ENCODE measurements at places on chromosomes 5 and 9. TPM values are rescaled to one million over a fixed set of nuclear protein-coding genes. Genes with fewer than 3 reads are reported as not detected.

- no peak overlapping the region for H3K27ac ChIP-seq
- no peaks in the 10 kb centered on the region for H3K36me3 ChIP-seq
- no peak overlapping the region for H3K4me3 ChIP-seq
- peaks cover 6% of the 10 kb centered on the region for H3K4me1 ChIP-seq
- no peak for DNase-seq
- H3K27me3 ChIP-seq, result no peaks in the 10 kb centered on the region
These were observed 333.5 kb downstream of the DEPDC1B start for GRCh38 chr5:60366489-60366888.

GRCh38 chr9:122134822-122135528, 24.6 kb downstream of the NDUFA8 start:
- peaks cover 3% of the 10 kb centered on the region for H3K36me3 ChIP-seq
- H3K27ac ChIP-seq, result no peak overlapping the region
- H3K4me1 ChIP-seq, result peaks cover 40% of the 10 kb centered on the region
- no peak overlapping the region for H3K4me3 ChIP-seq

The KLHL3 gene
- 200 TPM for total RNA-seq

DNA sequence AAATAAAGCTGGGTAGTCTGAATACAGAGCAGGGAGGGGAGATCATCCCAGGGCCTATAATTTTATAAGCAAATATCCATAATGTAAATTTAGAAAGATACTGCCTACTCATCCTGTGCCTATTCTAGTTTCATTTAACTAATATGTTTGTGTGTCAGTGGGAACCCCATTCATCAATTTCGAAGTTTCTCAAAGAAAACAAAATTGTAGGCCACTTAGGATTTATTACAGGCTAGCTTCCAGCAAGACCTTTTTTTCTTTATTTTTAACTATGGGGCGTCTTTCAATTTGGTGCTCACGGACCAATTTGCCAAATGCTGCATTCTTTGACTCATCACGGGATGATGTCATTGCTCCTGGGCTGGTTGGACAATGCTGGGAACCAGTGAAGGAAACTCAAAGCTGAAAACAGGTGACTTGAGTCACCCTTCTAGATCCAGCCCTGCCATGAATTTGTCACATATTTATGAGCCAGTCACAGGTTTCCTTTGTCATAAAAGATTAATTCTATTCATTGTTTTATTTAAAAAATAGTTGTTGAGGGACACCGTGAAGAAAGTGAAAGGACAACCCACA, 13.4 kb downstream of the PCSK5 start:
- peaks cover 3% of the 10 kb centered on the region for H3K4me1 ChIP-seq
- no peak overlapping the region for H3K27ac ChIP-seq
- no peak overlapping the region for H3K4me3 ChIP-seq
- DNase-seq, result no peak

The SVEP1 gene
- 0.08 TPM for total RNA-seq

DNA sequence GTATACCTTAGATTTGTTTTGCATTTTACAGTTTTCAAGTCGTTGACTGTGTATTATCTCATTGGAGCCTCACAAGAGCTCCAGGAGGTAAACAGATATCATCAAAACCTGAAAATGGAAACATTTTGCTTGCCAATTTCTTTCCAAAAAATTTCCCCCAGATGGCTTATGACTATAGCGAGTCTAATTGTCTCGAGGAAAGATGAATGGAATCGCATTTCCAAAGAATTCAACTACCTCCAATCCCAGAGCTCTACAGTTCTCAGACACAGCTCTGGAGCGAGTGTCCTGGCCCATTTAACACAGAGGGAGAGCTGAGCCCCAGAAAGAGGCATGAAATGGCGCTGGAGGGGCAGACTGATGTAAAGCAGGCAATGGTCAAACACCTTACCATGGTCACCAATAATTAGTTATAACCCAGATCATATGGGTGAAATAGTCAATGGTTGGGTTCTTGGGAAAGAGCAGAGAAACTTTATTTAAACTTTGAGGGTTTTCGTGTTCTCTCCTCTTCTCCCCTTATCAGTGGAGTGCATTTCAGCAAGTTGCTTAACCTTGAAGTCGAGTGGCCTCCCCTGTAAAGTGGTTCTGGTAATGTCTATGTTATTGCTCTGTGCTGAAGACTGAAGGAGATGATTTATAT, 168.2 kb downstream of the ZDHHC21 start:
- H3K4me3 ChIP-seq, result no peak overlapping the region
- no peaks in the 10 kb centered on the region for H3K27me3 ChIP-seq
- H3K36me3 ChIP-seq, result no peaks in the 10 kb centered on the region
- no peak overlapping the region for H3K27ac ChIP-seq
- H3K4me1 ChIP-seq, result no peaks in the 10 kb centered on the region

GRCh38 chr9:16046713-16047112, 493.9 kb downstream of the CCDC171 start:
- no peak overlapping the region for H3K27ac ChIP-seq
- DNase-seq, result no peak
- no peak overlapping the region for H3K4me3 ChIP-seq
- H3K36me3 ChIP-seq, result no peaks in the 10 kb centered on the region
- no peaks in the 10 kb centered on the region for H3K4me1 ChIP-seq

DNA sequence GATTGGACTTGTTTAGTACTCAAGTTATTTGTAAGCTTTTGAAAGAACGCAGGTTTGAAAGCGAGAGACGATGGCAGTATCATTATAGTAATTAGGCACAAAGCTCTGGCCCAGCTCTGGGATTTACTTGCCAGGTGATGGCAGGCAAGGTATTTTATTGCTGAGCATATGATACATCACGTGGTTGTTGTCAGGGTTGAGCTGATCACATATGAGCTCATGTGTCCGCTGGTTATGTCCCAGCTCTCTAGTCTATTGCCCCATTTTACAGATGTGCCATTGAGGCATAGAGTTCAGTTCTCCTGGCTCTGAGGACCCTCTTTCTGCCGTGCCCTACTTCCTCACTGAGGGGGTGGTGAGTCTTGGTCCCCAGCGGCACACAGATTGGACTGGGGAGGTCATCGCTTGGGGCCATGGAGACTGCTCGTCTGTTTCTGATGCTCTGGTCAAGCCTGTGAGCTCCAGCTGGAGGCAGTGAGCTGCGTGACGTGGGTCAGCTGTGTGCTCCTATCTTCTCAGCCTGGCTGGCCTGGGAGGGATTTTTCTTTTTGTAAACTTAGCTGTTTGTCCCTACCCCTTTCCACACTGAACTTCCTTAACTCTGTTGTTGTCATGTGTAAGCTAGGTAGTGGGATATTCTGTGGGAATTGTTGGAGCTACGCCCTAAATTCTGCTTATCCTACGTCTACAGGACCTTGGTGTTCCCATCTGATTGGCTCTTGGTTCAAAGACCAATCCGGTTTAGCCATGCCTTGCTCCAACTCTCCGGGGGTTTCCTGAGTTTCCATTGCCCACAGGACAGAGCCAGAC, 2.2 kb downstream of the NXNL2 start:
- no peak for DNase-seq
- H3K4me3 ChIP-seq, result no peak overlapping the region
- peaks cover 4% of the 10 kb centered on the region for H3K36me3 ChIP-seq
- peaks cover 11% of the 10 kb centered on the region for H3K27me3 ChIP-seq

DNA sequence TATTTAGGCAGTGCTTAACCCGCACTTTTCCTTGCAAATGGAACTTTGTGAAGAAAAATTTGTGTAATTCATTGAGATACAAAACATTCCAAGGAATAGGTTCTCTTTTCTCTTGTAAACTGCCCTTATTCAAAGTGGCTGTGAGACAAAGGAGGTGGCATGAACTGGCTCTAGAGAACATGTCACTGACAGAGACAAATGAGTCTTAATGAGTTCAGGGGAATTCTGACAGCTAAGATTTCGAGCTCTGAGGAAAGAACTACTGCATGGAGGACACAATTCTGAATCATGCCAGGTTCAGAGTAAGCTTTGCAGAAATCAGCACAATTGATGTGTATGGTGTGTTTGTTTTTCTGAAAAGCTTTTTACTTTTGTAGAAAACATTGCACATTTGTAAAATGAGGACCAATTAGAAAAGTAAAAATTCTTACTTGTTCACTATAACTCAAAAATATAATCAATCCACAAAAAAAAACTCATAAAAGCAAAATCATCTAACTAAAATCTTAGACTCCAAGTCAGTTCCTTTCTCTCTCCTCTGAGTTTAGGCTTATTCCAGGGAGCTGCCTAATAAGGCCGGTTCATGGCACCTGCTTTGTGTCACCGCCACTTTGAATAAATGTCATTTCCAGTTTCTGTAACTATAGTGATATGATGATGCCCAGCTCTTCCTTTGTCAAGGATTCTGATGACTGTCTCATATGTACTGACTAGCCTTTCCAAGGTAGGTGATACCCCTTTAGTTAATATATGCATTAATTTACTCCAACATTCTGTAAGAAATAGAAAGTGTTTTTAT, 163.2 kb downstream of the HCN1 start:
- H3K27ac ChIP-seq, result no peak overlapping the region
- H3K4me1 ChIP-seq, result no peaks in the 10 kb centered on the region
- no peak overlapping the region for H3K4me3 ChIP-seq
- no peaks in the 10 kb centered on the region for H3K27me3 ChIP-seq
- DNase-seq, result no peak
- H3K36me3 ChIP-seq, result no peaks in the 10 kb centered on the region

The F2RL1 gene
- total RNA-seq, result 141 TPM

DNA sequence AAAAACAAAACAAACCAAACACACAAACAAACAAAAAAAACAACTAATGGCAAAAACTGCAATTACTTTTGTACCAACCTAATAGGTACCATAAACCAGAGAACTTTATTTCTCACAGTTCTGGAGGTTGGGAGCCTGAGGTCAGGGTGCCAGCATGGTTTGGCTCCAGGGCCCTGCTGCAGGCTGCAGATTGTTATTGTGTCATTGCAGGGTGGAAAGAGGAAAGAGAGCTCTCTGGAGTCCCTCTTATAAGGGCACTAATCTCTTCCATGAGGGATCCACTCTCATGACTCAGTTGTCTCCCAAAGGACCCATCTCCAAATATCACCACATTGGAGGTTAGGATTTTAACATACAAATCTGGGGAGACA, 64.9 kb upstream of the CPEB4 start:
- peaks cover 1% of the 10 kb centered on the region for H3K27me3 ChIP-seq
- peaks cover 5% of the 10 kb centered on the region for H3K36me3 ChIP-seq
- peaks cover 14% of the 10 kb centered on the region for H3K4me1 ChIP-seq
- H3K4me3 ChIP-seq, result no peak overlapping the region
- no peak for DNase-seq
- no peak overlapping the region for H3K27ac ChIP-seq

GRCh38 chr5:175773534-175774070, 97.8 kb upstream of the CPLX2 start:
- peaks cover 3% of the 10 kb centered on the region for H3K27me3 ChIP-seq
- no peak overlapping the region for H3K27ac ChIP-seq
- no peak overlapping the region for H3K4me3 ChIP-seq
- no peaks in the 10 kb centered on the region for H3K36me3 ChIP-seq

DNA sequence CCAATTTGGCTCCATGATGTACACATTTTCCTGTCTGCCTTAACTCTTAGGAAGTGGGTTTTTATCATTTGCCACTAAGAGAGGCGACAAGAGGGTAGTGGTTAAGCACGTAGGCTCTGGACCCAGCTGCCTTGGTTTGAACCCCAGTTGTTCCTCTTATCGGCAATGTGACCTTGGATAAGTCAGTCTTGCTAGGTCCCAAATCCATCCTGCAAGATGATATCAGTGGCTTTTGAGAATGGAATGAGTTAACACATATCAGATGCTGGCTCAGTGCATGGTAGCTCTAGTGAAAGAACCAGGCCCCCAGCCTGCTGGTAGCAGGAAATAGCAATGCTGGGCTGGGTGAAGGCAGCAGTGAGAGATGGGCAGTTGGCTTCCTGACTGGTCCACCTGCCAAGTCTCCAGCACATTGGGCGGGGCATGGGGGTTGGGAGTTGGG, 72.5 kb downstream of the STK10 start:
- H3K4me1 ChIP-seq, result peaks cover 16% of the 10 kb centered on the region
- H3K27ac ChIP-seq, result no peak overlapping the region
- H3K4me3 ChIP-seq, result peak overlapping the region; percentile 15

DNA sequence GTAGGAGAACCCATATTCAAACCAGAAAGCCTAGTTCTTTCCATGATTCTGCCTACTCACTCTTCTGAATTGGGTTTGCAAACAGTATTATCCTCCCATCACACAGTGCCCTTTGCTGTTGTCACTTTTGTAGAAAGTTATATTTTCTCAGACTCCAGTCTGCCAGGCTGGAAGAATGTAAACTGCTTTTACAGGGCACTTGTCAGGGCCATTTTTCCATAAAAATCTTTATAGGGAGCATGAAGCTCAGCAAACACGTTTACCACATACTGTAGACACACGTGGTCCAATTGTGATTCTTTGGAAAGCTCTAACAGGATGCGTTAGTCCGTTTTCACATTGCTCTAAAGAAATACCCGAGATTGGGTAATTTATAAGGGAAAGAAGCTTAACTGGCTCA, 204.0 kb downstream of the KCNN2 start:
- H3K4me3 ChIP-seq, result peak overlapping the region; percentile 9
- no peak for DNase-seq
- H3K4me1 ChIP-seq, result no peaks in the 10 kb centered on the region

DNA sequence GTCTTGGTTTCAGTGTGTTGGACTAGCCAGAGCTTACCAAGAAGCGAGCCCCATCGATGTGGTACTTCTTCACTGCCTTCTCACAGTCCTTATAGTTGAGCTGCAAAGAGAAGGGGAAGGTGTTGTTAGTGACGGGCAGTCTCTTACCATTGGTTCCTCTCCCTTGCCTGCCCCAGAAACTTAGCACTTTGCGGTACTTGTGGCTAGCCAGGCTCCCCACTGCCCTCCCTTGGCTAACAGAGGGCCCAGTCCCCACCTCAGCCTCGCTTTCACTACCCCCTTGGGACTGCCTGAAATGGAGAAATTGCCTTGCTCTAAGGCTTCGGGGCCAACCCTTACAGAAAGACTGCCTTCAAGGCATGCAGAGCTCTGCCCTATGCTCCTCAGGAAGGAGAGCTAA, 4.3 kb downstream of the LCP2 start:
- peaks cover 24% of the 10 kb centered on the region for H3K4me1 ChIP-seq
- no peak overlapping the region for H3K4me3 ChIP-seq
- DNase-seq, result no peak
- no peak overlapping the region for H3K27ac ChIP-seq
- H3K27me3 ChIP-seq, result peaks cover 11% of the 10 kb centered on the region

DNA sequence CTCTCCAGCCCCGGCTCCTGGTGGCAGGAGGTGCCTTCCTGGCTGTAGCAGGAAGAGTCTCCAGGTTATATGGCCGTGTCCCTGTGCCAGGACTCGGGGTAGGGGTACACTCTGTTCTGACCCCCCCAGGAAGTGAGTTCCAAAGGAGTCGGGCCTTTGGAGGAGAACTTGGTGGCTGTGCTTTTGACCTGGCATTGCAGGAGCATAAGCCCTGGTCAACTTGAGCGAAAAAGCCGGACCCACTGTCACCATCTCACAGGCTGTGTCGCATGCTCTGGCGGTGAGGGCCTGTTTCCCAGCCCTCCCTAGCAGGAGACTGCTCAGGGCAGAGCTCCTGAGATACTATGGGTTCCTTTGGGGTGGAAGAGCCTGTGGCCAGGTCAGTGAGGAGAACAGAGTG, 36.0 kb downstream of the GADD45G start:
- no peak for DNase-seq
- no peak overlapping the region for H3K4me3 ChIP-seq
- no peaks in the 10 kb centered on the region for H3K27me3 ChIP-seq
- peaks cover 6% of the 10 kb centered on the region for H3K4me1 ChIP-seq

The SHISAL2B gene
- 1.4 TPM for total RNA-seq

The ANKRD55 gene
- not detected for total RNA-seq

All from endothelial cell (in vitro differentiated cells).